ENCODE measurements at places on chromosomes 2 and 18.

GRCh38 chr2:54581326-54582039 is 125.4 kb downstream of the SPTBN1 start:
- DNase-seq = no peak

DNA sequence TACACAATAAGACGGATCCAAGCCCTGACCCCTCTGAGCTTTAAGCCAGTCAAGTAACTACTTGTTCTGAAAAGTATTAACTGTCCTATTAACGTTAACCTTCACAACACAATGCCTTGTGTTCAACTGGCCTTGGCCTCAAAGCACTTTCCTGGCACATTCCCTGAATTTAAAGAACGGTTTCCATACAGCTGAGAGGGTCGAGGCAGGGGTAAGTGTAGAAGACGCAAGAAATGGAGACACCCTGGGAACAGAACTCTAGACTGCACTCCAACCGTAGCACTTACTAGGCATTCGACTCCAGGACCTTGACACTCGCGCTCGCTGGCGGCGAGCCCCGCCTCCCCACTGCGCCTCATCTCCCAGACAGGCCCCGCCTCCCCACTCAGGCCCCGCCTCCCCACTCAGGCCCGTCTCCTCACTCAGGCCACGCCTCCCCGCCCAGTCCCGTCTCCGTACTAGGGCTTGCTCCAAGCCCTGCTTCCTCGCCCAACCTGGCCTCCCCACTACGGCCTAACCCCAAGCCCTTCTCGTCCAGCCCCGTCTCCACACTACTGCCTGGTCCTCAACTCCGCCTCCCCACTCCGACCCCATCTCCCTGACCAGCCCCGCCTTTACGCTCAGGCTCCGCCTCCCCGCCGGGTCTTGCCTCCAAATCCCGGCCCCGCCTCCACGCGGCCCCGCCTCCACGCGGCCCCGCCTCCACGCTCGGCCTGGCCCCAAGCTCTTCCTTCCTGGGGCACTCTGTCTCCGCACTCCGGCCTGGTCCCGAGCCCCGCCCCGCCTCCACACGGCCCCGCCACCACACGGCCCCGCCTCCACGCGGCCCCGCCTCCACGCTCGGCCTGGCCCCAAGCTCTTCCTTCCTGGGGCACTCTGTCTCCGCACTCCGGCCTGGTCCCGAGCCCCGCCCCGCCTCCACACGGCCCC is 887 bp upstream of the TMEM87B start:
- peak; percentile 92 for DNase-seq

DNA sequence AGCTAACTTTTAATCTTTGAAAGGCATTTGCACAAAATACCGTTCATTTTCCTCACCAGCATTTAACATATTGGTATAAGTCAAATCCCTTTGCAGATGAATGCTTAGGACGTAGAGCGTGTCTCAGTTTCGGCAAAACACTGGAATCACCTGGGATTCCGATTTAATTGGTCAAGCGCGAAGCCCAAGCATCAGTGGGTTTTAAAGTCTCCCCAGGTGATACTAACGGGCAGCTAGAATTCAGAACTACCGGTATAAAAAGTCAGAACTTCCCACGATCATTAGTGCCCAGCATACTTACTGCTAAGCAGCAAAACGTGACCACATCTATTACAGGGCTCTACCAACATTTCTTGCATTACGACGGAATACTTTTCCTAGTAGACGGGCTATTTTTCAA is 24.6 kb downstream of the ALPK2 start:
- no peak for DNase-seq

- no peak for DNase-seq
These were observed 67.1 kb downstream of the RAB31 start for GRCh38 chr18:9775178-9775577.

- DNase-seq = no peak
These were observed 58.5 kb upstream of the KCNJ3 start for GRCh38 chr2:154640000-154640399.

GRCh38 chr2:9394816-9395215 is 28.5 kb downstream of the ITGB1BP1 start:
- no peak for DNase-seq

GRCh38 chr2:75428646-75429443 is 131.9 kb downstream of the EVA1A start:
- no peak for DNase-seq

DNA sequence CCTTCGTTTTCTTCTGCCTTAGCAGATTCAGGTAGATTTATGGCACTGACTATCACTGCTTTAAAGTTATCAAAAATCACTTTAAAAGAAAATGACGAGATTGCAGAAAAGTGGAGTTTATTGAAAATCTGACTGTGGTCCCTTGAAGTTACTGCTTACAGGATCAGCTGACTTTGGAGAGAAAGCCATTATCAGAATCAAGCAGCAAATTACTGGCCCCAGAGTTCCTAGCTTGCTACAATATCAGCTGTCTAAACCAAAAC is 18.5 kb downstream of the MBP start:
- DNase-seq = no peak

DNA sequence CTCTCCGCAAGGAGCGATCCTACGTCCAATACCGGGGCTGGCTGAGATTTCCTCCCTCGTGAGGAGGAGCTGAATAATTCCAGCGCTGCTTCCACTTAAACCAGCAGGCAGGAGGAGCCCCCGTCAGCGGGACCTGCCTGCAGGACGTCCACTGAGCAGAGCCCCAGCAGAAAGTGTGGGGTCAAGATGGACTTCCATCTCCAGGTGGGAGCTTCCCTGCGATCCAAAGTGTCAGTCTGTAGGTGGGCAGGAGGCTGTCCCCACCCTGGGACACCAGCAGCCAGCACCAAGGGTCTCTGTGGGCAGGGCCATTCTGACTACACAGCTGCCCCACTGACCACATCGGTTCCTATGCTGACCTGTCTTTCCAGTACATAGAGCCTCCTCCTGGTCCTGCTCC is 462 bp upstream of the OTOS start:
- no peak for DNase-seq

GRCh38 chr2:66134138-66134701 is 300.7 kb upstream of the MEIS1 start:
- DNase-seq = no peak

DNA sequence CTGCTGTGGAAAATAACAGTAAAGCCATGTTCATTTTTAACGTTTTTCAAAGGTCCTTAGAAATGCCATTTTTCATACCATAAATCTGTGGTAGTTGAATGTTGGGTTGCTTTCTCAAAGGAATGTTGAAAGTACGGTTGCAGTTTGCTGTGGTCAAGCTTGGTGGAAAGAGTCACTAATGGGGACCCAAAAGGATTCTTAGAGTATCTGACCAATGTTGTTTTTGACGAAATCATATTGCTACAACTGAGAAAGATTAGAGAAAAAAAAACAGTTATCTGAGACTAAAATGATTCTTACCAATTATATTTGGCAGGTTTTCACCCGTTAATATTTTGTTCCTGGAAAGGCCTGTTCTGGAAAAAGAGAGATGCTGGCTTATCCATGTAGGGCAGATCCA is 439.5 kb upstream of the ETAA1 start:
- no peak for DNase-seq
